Hepatocyte (in vitro differentiated cells): ENCODE measurements at places on chromosomes 2 and 18. TPM values are rescaled to one million over a fixed set of nuclear protein-coding genes. Genes with fewer than 3 reads are reported as not detected.

ACTG2 gene
- 41.1 and 44.5 TPM in 2 replicates for polyA plus RNA-seq

ZNF892 gene
- polyA plus RNA-seq: 0.13 and 0.66 TPM in 2 replicates

PROKR1 gene
- not detected in 2 replicates for polyA plus RNA-seq

FTCDNL1 gene
- 1.1 and 6.1 TPM in 2 replicates for polyA plus RNA-seq

AKAIN1 gene
- not detected in 2 replicates for polyA plus RNA-seq

GYPC gene
- 84.2 and 87.7 TPM in 2 replicates for polyA plus RNA-seq
